ENCODE measurements at places on chromosomes 7 and 10. TPM values are rescaled to one million over a fixed set of nuclear protein-coding genes. Genes with fewer than 3 reads are reported as not detected.

Gene PRXL2A
- 72.4 TPM for total RNA-seq

Gene NRG3
- 10.2 TPM for total RNA-seq

Gene PTPN20
- 5.5 TPM for total RNA-seq

Gene NPSR1
- total RNA-seq: not detected

Gene PNLIPRP1
- total RNA-seq: not detected

Gene SLC18A2
- 1.5 TPM for total RNA-seq

Gene BMPER
- 0.14 TPM for total RNA-seq

Gene MCM10
- total RNA-seq: 2.8 TPM

Gene CLCN1
- total RNA-seq: not detected

Gene GHRHR
- not detected for total RNA-seq

Gene COL1A2
- total RNA-seq: 10.8 TPM

Gene VAX1
- not detected for total RNA-seq

Gene ST8SIA6
- total RNA-seq: not detected

Gene SPDYE3
- total RNA-seq: not detected

Gene LIPN
- total RNA-seq: not detected

Gene NPY4R2
- total RNA-seq: not detected

Gene ERVW-1
- total RNA-seq: not detected

Gene LLCFC1
- not detected for total RNA-seq

Gene POP7
- 46.1 TPM for total RNA-seq

Gene CPA4
- 0.25 TPM for total RNA-seq

Gene MRLN
- not detected for total RNA-seq

Gene MYL10
- not detected for total RNA-seq

Gene PIP
- not detected for total RNA-seq

Gene OGDHL
- total RNA-seq: 1.7 TPM

Gene IL6
- total RNA-seq: 8.5 TPM

Gene STAMBPL1
- 5.2 TPM for total RNA-seq

Gene ASB10
- total RNA-seq: not detected

Gene SLIT1
- total RNA-seq: 0.07 TPM

Gene HMX2
- 0.34 TPM for total RNA-seq

Gene SH2B2
- total RNA-seq: 11.4 TPM

Gene PNLIPRP2
- not detected for total RNA-seq

Gene GRB10
- total RNA-seq: 90.6 TPM

Gene ZNF746
- total RNA-seq: 30.3 TPM

Gene CCL26
- total RNA-seq: not detected

Gene TEX47
- total RNA-seq: not detected

Gene GDF2
- not detected for total RNA-seq

Gene SPDYE6
- total RNA-seq: not detected

Gene CAMK2B
- total RNA-seq: 0.68 TPM

Gene HOXA3
- 26.4 TPM for total RNA-seq

Gene HTR5A
- total RNA-seq: not detected
